WTC11 (cell line): ENCODE measurements at places on chromosomes 4 and X.

GRCh38 chr4:16007471-16008095 is 44.6 kb upstream of the FGFBP2 start:
- no peak for DNase-seq

- peak; percentile 20 for DNase-seq
Observed at GRCh38 chr4:181225616-181226261, 1017.5 kb upstream of the TENM3 start.

- DNase-seq, result no peak
Observed at GRCh38 chrX:152819732-152820131, 10.8 kb downstream of the CETN2 start.

GRCh38 chr4:169207436-169208089 is 63.2 kb downstream of the SH3RF1 start:
- DNase-seq, result no peak

DNA sequence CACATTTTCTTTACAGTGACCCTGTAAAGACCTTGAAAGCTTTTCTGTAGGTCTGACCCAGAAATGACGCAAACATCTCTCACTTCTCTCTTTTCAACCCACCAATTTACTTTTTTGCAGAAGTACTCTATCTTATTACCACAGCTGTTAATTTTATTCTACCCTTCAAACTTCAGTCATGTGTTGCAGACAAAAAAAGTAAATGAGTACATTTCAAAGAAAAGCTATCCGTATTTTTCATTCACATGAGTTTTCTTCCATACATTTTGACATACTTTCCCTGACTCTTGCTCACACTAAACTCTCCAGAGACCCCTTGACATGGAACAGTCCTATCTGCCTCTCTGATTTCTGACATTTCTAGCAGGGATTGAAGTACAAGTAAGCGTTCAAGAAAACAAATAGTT is 51.7 kb downstream of the SLC7A11 start:
- no peak for DNase-seq

- DNase-seq, result no peak
Observed at GRCh38 chr4:173518425-173519102, 11.5 kb downstream of the HAND2 start.

DNA sequence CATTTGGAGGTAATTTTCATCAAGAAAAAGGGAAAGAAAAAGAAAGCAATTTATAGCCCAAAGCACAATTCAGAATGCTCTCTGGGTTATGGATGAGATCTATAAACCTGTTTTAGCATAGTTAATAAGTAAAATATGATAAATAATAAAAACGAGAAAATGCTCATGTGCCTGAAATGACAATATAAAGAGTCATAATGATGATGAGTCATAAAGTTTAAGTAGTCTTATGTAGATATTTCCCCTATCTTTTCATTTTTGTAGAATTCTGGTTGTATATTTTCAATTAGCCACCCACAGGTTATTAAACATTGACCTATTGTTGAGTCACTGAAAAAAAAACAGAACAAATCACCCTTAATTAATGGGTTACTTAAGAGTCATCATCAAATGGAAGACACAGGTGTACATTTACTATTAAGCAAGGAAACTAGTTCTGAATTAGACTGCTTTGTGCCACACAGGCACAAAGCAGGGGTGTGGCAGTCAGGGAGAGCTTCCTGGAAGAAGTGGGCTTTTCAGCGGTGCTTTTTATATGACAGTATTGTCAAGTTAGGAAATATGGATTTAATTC is 29.3 kb downstream of the BEND4 start:
- DNase-seq, result no peak
